ENCODE measurements at places on chromosomes 6 and 20. TPM values are rescaled to one million over a fixed set of nuclear protein-coding genes. Genes with fewer than 3 reads are reported as not detected.

CCN5 gene
- not detected for total RNA-seq

RBM39 gene
- 318 TPM for total RNA-seq

HLA-DRA gene
- 203 TPM for total RNA-seq

HSPA1L gene
- total RNA-seq, result 2.8 TPM

FAM217A gene
- total RNA-seq, result not detected

DNA sequence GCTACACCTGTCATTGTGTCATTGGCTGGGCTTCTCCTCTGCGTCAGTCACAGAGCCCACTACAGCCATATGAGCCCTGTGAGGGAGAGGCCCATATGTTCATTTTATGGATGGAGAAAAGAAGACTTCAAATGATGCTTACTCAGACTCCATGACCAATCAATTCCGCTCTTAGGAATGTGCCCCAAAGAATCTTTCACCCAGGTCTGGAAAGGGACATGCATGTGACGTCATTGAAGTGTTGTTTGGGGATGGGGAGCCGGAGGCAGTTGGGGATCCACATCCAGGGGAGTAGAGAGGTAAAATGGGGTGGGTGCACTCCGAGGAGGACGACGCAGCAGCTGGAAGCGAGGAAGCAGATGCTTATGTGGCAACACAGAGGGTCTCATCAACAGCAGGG is 9.6 kb upstream of the C6orf132 start:
- peaks cover 5% of the 10 kb centered on the region for H3K27me3 ChIP-seq
- H3K4me1 ChIP-seq, result no peaks in the 10 kb centered on the region
- H3K36me3 ChIP-seq, result no peaks in the 10 kb centered on the region
- H3K27ac ChIP-seq, result no peak overlapping the region

DNA sequence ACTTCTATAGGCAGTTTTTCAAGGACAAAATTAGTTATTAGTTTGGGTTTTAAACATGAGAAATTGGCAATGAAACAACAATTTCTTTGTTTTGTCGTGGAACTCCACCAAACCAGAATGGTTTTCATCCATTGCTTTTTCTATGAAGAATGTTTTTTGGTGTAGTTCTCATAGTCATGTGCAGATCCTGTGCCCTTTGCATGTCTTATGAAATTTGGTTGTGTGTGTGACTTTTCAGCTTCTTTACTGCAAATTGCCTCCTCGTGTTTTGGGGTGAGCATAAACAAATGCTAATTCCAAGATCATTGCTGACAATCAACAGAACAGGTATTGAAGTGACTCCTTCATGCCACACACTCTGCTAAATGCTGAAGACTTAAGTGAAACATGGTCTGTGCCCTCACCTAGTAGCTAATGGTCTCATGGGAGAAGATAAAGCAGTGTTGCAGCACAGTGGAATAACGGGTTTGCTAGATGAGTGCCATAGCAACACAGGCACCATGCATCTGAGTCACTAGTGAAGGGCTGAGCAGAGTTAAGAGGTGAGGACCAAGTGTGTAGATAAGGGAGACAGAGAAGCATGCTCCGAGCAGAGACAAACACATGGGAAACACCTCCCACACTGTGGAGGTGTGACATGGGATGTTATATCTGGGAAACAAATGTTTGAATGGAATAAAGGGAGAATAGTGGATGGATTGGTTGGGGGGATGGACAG is 120.0 kb downstream of the SLC16A10 start:
- no peak overlapping the region for H3K4me3 ChIP-seq
- no peak overlapping the region for H3K27ac ChIP-seq
- no peaks in the 10 kb centered on the region for H3K4me1 ChIP-seq
- H3K36me3 ChIP-seq, result no peaks in the 10 kb centered on the region
- no peaks in the 10 kb centered on the region for H3K27me3 ChIP-seq

DNA sequence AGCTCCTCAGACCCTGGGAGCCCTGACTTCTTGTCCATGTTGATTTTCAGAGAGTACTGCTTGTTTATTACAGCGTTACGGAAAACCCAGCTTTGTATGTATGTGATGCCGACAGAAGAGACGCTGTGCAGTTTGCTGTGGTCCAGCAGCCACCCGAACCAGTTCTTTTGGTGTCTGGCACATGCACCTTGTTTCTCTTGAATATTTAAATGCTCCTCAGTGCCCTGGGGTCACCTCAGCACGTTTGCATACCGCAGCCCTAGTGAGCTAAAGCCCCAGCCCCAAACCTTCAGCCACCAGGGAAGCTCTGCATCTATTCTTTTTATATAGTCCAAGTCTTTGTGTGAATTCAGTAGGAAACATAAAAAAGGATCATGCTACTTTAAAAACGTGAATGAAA is 39.9 kb downstream of the AFDN start:
- H3K27me3 ChIP-seq, result no peaks in the 10 kb centered on the region
- H3K4me1 ChIP-seq, result no peaks in the 10 kb centered on the region

GRCh38 chr6:116557893-116558292 is 4.3 kb downstream of the CALHM4 start:
- H3K27ac ChIP-seq, result no peak overlapping the region
- no peaks in the 10 kb centered on the region for H3K4me1 ChIP-seq
- DNase-seq, result no peak
- peaks cover 15% of the 10 kb centered on the region for H3K27me3 ChIP-seq

- no peaks in the 10 kb centered on the region for H3K36me3 ChIP-seq
- H3K27me3 ChIP-seq, result peaks cover 47% of the 10 kb centered on the region
- no peak overlapping the region for H3K27ac ChIP-seq
Measured at GRCh38 chr6:151275121-151275520, 35.4 kb downstream of the AKAP12 start.

DNA sequence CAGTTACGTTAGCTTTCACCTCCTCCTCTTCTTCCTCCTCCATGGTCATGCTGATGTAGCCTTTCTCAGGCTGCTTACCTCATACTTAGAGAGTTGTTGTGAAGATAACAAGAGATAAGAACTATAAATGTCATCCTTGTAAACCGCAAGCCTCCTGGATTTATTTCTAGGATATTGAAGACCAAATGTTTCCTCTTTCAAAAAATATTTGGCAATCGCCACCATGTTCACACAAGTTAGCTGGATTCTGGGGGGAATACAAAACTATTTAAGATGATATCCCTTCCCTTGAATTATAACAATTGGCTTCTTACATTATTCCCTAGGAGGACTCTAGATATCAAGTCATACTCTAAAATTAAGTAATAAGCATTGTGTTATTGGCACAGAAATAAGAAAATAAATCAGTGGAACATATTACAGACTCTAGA is 99.8 kb upstream of the PLEKHG1 start:
- no peaks in the 10 kb centered on the region for H3K4me1 ChIP-seq
- no peaks in the 10 kb centered on the region for H3K36me3 ChIP-seq
- no peak for DNase-seq
- no peak overlapping the region for H3K4me3 ChIP-seq

DNA sequence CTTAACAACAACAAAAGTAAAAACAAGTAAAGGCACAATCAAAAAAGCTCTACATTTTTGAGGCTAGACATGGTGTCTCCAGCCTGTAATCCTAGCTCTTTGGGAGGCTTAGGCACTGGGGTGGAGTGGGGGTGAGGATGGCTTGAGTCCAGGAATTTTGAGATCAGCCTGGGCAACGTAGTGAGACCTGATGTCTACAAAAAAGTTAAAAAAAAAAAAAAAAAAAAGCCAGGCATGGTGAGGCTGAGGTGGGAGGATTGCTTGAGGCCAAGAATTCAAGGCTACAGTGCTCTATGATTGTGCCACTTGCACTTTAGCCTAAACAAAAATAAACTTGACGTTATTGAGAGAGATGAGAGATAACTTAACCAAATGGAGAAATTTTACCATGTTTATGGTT is 60.1 kb downstream of the QKI start:
- no peak overlapping the region for H3K4me3 ChIP-seq
- H3K36me3 ChIP-seq, result peaks cover 33% of the 10 kb centered on the region
- no peaks in the 10 kb centered on the region for H3K27me3 ChIP-seq

DNA sequence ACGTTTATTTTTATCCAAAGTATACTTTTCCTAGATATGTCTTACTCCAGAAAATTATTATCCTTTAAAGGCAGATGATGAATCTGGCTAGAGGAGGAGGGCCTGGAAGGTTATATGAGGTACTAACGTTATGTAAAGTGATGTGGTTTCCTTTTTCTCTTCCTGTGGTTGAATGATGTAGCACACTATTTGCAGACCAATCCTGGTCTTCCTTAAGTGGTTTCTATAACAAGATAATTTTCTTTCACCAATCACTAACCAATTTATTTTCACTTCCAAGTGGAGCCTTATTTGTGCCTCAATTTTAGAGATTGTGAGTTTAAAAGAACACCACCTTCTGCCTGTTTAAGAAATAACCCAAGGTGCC is 154.6 kb upstream of the SOX4 start:
- H3K36me3 ChIP-seq, result no peaks in the 10 kb centered on the region
- peaks cover 15% of the 10 kb centered on the region for H3K27me3 ChIP-seq
- H3K4me1 ChIP-seq, result peaks cover 26% of the 10 kb centered on the region
- DNase-seq, result no peak

DNA sequence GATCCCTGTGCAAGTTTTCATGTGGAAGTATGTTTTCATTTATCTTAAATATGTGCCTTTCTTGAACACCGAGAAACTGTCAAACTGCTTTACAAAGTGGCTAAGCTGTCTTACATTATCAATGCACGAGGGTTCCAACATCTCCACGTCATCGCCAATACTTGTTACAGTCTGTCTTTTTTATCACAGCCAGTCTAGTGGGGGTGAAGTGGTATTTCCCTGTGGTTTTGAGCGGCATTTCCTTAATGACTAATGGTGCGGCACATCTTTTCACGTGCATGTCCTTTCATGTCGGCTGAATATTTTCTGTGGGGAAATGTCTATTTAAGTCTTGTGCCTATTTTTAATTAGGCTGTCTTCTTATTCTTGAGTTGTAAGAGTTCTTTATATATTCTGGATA is 280.4 kb downstream of the FOXC1 start:
- peaks cover 3% of the 10 kb centered on the region for H3K4me1 ChIP-seq
- no peak overlapping the region for H3K4me3 ChIP-seq
- H3K27ac ChIP-seq, result no peak overlapping the region
- DNase-seq, result no peak

DNA sequence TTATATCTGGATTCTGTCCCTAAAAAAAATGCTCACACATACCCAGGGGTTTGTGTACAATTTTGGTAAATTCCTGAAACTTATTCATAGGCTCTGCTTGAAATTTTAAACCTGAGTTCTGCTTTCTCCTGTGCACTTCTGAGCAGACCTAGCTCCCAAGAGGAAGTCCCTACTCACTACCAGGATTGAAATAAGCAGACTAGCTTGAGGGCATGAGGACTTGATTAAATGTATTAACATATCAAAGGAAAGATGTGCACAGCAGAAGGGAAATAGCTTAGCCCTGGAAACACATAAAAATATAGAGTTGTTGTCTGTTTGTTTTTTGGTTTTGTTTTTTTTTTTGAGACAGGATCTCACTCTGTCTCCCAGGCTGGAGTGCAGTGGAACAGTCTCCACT is 151.8 kb upstream of the PLCB4 start:
- H3K36me3 ChIP-seq, result no peaks in the 10 kb centered on the region
- no peak for DNase-seq
- no peaks in the 10 kb centered on the region for H3K4me1 ChIP-seq
- H3K4me3 ChIP-seq, result no peak overlapping the region

GRCh38 chr6:45803071-45803470 is 212.6 kb downstream of the CLIC5 start:
- H3K27ac ChIP-seq, result no peak overlapping the region
- H3K27me3 ChIP-seq, result no peaks in the 10 kb centered on the region
- no peak overlapping the region for H3K4me3 ChIP-seq
- peaks cover 4% of the 10 kb centered on the region for H3K36me3 ChIP-seq

DNA sequence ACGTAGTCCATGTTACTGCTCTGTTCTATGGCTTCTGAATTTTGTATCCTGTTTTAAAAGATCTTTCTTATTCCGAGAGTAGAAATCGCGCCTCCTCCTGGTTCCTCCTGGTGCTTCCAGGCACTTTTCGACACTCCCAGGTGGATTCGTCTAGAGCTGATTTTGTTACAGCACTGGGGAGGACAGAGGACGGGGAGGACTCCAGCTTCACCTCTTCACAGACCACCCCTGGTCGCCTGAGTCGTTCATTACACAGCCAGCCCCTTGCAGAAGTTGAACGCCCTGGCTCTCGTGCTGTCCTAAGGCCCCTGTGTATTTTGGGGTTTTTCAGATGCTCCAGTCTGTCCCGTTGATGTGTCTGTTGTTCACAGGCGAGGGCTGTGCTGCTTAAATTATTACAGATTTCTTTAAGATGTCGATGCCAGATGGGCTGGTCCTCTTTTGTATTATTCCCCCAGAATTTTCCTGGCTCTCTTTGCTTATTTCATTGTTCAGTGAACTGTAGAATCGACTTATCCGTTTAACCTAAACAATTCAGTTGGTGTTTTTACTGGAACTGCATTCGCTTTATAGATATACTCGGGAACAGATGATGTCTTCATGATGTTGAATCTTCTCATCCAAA is 30.5 kb downstream of the COL20A1 start:
- no peak overlapping the region for H3K4me3 ChIP-seq
- no peak overlapping the region for H3K27ac ChIP-seq
- H3K36me3 ChIP-seq, result no peaks in the 10 kb centered on the region
- H3K27me3 ChIP-seq, result peaks cover 15% of the 10 kb centered on the region

- H3K36me3 ChIP-seq, result peaks cover 10% of the 10 kb centered on the region
- no peak overlapping the region for H3K27ac ChIP-seq
- H3K4me3 ChIP-seq, result no peak overlapping the region
- DNase-seq, result no peak
- no peaks in the 10 kb centered on the region for H3K27me3 ChIP-seq
- peaks cover 57% of the 10 kb centered on the region for H3K4me1 ChIP-seq
Measured at GRCh38 chr6:39213195-39213920, 15.9 kb downstream of the KCNK5 start.

DNA sequence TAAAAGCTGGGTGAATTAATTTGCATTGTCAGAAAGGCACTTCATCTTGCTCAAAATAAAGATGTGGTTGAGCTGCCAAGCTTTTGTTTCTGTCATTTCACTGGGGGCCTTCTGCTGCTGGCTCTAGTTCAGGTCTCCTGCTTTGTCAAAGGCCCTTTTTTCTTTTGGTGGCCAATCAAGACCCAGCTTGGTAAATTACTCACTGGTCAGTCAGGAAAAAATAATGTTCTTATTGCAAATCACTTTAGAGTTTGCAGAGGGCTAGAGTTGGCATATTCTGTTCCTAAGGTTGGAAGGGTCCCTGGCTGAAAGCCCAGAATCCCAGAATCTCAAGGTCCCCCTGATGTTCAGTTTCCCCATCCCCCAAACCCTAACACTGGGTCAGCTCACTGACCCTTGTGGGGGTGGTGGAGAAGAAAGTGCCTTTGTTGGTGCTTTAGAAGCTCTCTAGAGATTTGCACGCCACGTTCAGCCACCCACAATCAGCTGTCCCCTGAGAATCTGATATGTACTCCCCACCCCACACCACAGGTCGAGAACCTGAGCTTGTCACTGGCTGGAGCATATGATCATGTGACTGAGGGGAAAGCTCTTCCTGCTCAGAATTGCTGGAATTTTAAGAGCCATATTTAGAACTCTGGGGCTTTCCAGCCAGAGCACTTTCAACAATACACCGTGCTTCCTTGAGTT is 21.7 kb upstream of the BNIP5 start:
- peaks cover 18% of the 10 kb centered on the region for H3K4me1 ChIP-seq
- peaks cover 18% of the 10 kb centered on the region for H3K36me3 ChIP-seq
- no peak overlapping the region for H3K4me3 ChIP-seq
- no peak for DNase-seq

All from activated CD4-positive, alpha-beta memory T cell treated with anti-CD3 and anti-CD28 coated beads, Interleukin-2, amount 10 ng/mL, durations not matched to agents 7 days and 5 days (primary cell).